Activated naive CD4-positive, alpha-beta T cell treated with anti-CD3 and anti-CD28 coated beads, Interleukin-2, amount 50 U/mL, for 16 hours (primary cell): ENCODE measurements at places on chromosomes 1 and 21.
A peak's percentile ranks its signal among the peaks of the same experiment; 100 is the strongest.

GRCh38 chr21:19148056-19148455 lies 744.5 kb upstream of the TMPRSS15 start:
- no peak for DNase-seq

GRCh38 chr1:247857069-247857984 lies at the start of gene TRIM58:
TSS of gene TRIM58 (plus strand) at chr1:247857187. CDS start at chr1:247857247, 60 bp downstream.
- peak; percentile 13 for DNase-seq

GRCh38 chr1:23736437-23737134 lies 6.7 kb upstream of the ELOA start:
- DNase-seq, result no peak

DNA sequence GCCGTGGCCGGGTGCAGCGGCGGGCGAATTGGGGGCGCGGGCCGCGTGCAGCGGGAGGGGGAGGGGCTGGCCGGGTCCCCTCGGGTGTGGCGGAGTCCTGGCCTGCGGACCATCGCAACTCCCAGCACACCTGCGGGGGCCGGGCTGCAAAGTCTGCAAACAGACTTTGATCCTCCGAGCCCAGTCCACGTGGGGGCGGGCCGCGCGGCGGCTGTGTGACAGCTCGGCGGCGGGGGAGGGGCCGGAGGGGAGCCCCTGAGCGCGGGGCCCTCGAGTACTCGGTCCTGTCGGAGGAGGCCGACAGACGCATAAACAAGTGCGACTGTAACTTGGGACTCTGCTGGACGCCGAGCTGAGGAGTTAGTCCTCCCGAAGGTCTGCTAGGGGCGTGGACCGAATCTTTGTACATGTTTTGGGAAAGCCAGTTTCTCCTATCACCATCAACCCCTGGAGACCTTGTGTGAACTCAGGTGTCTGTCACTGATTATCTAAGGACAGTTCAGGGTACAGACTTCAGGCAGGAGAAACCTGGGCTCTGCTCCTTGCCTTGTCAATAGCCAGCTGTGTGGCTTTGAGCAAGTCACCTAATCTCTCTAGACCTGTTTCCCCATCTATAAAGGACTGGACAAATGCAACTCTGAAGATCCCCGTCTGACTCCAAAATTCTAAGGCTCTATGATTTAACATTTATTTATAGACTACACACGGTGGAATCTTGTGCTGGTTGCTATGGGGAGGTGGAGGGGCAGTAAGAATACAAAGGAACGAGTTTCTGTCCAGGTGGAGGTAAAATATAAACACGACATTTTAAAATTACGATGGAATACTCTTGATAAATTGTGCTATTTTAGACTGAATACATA lies 710 bp upstream of the SLC30A1 start:
- no peak for DNase-seq

DNA sequence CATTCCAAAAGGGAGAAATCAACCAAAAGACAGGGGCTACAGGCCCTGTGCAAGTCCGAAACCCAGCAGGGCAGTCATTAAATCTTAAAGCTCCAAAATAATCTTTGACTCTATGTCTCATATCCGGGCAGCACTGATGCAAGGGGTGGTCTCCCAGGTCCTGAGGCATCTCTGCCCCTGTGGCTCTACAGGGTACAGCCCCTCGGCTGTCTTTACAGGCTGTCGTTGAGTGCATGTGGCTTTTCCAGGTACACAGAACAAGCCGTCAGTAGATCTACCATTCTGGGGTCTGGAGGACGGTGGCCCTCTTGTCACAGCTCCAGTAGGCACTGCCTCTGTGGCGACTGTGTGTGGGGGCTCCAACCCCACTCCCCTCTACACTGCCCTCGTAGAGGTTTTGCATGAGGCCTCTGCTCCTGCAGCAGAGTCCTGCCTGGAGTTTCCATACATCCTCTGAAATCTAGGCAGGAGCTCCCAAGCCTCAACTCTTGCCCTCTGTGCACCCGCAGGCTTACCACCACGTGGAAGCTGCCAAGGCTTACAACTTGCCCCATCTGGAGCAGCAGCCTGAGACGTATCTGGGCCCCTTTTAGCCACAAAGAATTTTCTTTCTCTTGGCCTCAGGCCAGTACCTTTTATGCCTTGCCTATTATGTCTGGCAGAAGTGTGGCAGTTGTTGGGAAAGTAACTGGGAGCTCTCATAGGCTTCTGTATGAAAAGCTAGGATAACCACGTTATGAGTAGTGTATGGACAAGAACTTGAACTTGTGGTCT lies 52.5 kb downstream of the POU2F1 start:
- DNase-seq, result no peak

- peak; percentile 67 for DNase-seq
Observed at GRCh38 chr1:3012456-3013291, 8.6 kb upstream of the ACTRT2 start.
